ENCODE measurements at places on chromosomes 6 and 20.

- DNase-seq = no peak
Observed at GRCh38 chr6:2179950-2180349, 65.5 kb downstream of the GMDS start.

DNA sequence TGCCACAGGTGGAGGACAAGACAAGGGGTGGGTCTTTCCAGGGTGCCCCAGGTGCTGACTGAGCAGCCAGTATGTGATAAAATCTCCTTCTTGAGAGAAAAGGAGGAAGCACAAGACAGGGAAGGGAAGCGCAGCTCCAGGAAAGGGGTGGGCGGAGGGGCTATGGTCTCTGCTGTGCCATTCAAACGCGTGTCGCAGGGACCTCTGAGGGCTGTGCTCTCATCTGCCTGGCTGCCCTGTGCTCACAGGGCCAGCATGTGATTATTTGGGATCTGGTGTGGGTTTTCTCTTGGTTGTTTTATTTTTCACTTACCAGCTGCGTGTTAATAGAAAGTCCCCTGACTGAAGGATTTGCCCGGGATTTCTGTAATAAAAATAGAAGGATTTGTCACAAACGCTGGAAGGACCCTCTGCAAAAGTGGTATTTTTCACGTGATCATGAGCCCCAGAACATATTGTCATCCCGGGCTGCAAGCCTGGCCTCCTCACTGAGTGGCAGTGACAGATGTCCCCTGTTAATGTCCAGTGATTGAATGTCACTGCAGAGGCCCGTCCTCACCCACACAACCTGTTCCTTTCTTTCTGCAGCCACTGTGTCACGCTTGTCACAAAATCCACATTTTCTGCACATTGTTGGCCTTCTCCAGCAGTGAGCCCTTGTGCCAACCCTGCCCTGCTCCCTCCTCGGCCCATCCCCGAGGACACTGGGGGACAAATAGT is 35.0 kb upstream of the VSX1 start:
- DNase-seq = no peak

DNA sequence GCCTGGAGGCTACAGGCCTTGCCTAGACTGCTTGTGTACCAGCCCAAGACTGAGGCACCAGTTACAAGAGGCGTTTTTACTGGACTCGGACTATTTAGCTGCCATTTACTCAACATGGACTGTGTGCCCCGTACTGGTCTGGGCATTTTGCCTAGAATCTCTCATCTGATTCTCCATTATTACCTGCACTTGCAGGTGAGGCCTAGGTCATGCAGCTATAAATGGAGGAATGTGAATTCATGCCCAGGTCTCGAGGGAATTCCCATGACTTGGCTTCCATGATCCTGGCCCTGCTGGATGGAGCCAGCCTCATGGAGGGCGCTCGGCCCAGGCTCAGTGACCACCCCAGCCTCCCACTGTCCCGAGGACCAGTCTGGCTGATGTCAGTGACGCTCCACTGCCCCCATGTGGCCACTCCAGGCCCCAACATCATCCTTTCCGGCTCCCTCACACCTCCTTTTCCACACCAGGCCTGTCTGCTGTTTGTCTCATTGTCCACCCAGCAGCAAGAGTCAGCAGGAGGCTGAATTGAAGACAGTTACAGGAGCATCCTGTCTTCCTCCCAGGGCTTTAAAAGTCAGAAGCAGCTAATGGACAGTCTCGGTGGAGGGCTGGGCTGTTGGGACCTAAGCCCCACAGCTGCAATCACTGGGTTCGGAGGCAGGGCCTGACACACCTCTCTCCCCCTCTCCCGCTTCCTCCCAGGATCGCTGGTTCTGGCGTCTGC is 8.7 kb downstream of the MMP24OS start:
- peak; percentile 86 for DNase-seq

GRCh38 chr6:7137335-7138045 is 29.7 kb downstream of the RREB1 start:
- peak; percentile 28 for DNase-seq

DNA sequence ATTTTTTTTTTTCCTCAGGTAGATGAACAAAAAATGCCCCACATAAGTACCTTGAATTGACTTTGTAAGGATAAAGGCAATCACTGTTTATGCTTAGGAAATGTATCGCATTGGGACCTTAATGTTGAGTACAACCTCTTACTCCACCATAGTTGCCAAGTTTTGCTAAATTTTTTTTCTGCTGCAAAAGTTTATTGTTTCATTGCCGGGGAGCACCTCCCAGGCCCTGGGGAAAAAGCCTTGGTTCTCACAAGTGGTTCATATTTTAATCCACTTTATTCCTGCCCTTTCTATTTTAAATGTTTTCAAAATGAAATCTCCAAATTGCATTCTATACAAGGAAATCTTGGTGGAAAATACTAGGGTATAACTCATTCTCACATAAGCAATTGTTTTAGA is 52.3 kb upstream of the UTRN start:
- no peak for DNase-seq

- DNase-seq = no peak
Observed at GRCh38 chr20:41165001-41165882, 27.9 kb downstream of the PLCG1 start.

- DNase-seq = no peak
Observed at GRCh38 chr6:20302702-20303251, 90.5 kb upstream of the MBOAT1 start.

DNA sequence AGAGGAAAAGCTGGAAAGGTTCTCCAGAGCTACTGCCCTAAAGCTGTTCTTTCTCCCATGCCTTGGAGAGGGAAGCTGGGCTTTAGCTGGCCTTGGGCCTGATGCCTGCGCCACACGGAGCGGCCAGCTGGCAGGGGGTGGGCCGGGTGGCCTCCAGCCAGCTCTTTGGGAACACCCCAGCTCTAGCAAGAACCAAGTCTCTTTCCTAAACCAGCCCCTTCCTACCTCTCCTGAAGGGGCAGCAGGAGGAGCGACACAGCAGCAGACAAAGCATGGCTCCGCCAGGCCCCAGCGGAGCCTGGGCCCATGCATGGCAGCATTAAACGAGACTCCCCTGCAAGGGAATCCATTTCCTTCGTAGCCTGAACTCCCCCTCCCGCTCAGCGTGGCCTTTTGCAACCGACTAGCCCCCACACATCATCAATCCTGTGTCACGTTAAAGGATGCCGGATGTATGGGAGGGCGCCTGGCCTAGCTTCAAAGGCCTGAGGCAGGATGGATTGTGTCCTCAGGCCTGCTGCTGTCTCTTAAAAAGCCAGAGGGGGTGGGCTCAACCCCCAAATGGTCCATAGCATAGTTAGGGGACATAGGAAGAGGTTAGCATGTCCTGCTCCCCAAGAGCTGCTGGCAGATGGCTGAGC is 14.0 kb downstream of the MRPS18A start:
- DNase-seq = no peak

DNA sequence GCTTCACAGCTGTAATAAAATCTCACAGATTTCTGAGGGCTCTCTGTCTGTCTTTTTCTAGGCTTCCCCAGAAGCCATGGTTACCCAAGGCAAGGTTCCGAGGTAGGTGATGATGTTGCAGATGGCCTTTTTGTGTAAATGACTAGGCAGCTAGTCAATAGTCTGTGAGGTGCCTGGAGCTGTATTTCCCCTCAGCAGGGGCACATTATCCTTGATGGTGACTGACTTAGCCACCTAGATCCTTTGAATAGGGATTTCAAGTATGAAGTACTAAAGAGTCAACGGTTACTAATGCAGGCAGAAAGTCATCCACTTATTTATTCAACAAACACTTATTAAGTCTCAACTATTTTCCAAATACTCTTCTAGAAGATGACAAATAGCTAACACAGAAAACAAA is 49.3 kb upstream of the L3MBTL3 start:
- no peak for DNase-seq

GRCh38 chr6:124066946-124067552 is 263.4 kb downstream of the NKAIN2 start:
- DNase-seq = no peak

- no peak for DNase-seq
Observed at GRCh38 chr20:51122931-51123658, 100.2 kb upstream of the KCNG1 start.

DNA sequence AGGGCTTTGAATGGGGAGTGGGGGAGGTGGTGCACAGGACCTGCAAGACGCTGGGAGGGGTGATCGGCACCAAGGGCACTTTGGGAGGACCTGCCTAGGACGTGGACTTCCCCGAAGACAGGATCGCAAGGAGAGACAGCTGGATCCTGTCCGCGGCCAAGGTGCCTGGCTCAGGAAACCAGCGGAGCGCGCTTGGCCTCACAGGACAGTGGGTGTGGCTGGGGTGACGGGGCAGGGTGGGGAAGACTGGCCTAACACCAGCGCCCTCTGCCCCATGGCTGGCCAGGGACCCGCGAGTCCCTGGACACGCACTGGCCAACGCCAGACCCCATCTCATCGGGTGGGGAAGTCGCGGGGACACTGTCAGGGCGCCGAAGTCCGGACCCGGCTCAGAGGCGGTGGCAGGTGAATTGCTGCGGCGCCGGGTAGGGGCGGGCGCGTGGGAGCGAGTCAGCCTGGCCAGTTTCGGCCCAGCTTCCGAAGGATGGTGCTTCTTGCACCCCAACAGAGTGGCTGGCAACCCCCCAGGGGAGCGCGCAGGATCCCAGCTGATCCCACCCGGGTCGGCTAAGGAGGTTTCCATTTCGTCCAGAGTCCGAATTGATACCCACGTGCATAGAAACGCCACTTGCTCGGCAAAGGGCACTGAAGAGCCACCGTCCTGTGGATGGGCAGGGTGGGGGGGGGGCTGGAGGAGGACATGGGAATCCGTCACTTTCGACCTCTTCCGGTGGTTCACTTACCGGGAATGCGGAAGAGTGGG is 785 bp upstream of the THBD start:
- no peak for DNase-seq

GRCh38 chr20:44028868-44029847 is 114.5 kb downstream of the TOX2 start:
- no peak for DNase-seq

GRCh38 chr6:41581381-41581991 is 35.3 kb downstream of the FOXP4 start:
- peak; percentile 89 for DNase-seq

GRCh38 chr20:62359043-62359490 is 8.0 kb downstream of the LAMA5 start:
- DNase-seq = peak; percentile 15

- DNase-seq = no peak
Observed at GRCh38 chr20:54629632-54630031, 154.2 kb downstream of the DOK5 start.
